NCI-H1436 treated with DMSO at 0.1 percent for 48 hours (cell line): ENCODE measurements at places on chromosomes 4 and X.

DNA sequence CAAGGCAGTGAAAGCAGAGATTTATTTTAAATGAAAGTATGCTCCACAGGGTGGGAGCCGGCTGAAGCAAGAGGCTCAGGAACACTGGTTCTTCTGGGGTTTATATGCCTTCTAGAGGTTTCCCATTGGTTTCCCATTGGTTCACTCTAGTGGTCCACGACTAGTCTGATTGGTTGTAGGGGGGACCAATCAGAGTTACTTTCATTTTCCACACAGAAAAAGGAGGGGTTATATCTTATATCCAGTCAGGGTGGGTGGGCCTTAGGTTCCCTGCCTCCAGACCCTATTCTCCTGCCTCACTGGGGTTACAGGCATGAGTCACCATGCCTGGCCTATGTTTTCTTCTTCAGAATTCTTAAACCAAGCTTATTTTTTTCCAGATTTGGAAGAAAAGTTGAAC, 101.6 kb downstream of the KLHL8 start:
- DNase-seq, result no peak

GRCh38 chr4:105236202-105236915, 89.7 kb downstream of the TET2 start:
- DNase-seq, result no peak

DNA sequence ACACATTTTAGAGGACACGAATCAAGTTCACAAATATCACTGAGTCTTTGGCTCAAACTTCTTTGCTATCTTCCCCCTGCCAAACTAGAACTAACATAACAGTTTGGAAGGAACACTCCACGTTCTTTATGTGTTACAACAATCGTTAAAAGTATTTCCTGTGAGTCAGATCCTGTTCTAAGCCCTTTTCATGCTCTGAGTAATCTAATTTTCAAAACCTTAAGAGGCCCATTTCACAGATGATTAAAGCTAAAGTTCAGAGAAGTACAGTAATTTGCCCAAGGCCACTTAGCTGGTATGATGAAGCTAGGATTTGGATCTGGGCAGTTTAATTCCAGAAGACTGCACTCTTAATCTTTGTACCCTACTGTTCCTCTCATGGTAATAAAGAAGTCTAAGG, 854.4 kb upstream of the INTU start:
- no peak for DNase-seq

- no peak for DNase-seq
These were observed 66.1 kb downstream of the DCHS2 start for GRCh38 chr4:154425514-154425913.

GRCh38 chr4:39932776-39933402, 44.8 kb downstream of the PDS5A start:
- no peak for DNase-seq

DNA sequence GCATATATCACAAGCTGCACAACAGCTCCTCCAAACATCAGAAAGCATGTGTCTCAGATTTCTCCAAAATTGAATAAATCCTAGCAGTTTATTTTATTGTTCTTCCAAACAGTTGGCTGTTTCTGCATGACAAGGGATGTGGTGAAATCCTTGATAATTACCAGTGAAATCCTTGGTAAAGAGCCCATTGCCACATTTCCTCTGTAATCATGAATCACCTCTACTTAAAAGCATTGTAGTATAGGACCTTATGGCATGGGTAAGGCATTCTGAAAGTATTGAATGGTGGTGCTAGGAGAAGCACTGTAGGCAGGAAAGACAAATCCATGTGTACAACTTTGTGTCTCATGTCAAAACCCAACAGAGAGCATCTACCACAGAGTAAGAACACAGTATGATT, 135.8 kb upstream of the NDST3 start:
- no peak for DNase-seq

DNA sequence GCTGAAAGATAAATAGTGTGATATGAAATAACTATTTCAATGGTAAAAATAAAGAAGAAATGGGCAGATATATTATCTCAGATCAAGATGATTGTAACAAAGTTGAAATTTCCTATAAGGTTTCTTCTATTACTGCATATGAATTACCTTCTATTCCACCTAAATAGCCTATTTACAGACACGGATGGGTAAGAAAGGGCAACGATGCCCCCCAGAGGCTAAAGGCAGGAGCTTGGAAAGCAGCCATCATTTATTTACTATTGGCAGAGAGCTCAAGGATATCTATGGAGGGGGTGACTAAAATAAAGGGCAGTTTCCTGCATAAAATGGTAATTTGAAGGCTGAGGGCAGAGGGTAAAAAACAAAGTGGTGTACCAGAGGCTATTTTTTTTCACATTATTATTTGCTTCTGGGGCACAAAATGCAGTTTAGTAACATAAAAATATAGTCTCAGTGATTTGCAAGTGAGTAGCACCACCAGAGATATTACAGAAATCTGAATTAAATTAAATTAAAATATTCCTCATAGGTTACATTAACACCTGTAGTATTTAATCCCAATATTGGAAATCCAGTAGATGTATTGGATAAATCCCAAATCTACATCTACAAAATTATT, 123.1 kb downstream of the BTC start:
- no peak for DNase-seq
